ENCODE measurements at places on chromosomes 5 and 9.

DNA sequence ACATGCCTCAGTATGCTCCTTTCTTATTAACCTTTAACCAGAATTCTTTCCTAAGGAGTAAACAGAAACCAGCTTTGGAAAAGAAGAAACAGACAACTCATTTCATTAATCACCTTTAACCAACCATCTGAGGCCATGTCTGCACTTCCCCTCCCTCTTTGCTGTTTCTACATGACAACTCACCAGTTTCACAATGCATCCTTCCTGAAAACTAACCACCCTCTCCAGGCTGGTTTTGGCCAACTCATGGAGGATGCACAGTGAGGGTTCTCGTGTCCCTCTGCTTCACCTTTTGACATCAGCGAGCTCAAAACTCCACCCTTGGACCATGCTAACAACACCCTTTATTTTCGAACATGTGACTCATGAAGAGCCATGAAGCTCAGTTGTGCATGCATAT lies 244.1 kb downstream of the ELAVL2 start:
- no peak for DNase-seq

- DNase-seq = no peak
Measured at GRCh38 chr9:73162987-73163768, 11.5 kb downstream of the ANXA1 start.

DNA sequence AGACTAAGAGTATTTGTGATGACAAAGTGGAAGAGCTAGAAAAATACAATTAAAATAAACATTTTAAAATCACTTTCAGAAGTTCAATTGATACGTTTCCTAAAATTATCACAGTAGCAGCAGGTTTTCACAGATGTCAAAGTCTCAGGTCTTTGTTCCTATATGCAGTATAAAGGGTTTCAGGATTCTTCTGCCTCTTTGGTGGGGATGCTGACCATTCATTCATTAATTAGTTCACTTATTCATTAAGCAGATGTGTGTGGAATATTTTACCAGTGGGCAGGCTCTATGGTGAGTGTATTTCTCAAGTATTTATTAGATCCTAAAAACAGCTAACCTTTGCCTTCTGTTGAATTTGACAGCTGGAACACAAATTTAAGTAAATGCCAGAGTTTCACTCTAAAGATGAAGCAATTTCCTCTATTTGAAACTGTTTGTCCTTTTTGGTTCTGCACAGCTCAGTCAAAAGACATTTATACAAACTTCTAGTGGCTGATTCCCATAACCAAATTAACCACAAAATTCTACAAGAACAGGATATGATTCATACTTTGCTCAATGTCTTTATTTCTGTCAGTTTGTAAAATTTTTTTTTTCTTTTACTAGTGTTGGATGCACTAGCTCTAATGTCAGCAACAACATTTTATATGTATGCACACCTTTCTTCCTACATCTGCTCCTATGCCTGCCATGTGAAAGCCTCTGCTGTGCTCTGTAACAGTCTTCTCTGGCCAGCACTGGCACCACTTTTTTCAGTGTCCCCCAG lies 75.9 kb upstream of the PRR16 start:
- no peak for DNase-seq

DNA sequence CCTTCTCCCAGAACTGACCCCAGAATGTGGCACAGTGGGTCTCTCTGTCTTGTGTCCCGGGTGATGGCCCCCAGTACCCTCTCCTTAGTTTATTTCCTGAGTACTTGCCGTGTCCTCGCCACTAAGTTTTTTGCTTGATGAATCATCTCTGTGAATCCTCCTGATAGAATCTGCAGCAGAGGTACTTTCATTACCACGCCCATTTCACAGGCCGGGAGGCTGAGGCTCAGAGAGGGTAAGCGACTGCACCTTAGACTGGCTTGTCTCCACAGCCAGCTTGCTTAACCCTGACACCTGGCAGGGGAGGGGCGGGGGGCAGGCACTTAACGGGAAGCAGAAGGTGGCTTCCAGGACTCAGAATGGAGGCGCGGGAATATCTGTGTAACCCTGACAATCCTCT lies 7.9 kb upstream of the IER5L start:
- DNase-seq = no peak

DNA sequence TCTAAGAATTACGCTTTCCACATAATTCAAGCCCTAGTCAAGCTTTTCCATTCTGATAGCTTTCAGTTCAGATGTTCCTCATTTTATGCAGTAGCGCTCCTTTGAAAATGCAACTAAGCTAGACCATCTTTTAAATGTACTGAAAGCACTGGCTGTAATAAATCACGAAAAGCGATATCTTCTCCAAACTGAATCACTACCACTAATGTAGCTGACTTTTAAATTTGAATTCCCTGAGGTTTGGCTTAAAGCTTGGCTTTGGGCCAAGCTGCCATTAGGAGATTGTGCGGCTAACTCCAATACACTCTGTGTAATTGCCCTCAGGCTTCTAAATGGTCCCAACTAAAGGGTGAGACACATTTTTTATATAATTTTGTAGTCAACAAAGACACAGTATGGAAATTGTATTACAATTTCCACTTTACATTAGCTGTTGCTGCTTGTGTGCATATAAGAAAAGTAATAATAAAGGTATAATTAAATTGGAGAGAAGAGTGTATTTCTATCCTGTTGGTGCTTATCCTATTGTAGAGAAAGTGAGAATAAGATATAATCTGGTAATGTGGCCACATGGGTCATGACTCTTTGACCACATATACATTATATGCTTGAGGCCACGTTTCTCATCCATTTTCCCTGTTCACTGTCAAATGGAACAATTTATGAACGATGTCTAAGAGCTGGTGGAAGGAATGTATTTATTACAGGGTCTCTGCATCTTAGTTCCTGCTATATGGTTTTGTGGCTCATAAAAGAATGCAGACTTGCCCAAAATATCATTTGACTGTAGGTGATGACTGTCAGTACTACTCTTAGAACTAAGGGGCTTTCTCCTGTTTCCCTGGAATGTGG lies 118.7 kb upstream of the TAF11L2 start:
- no peak for DNase-seq
